ENCODE measurements at places on chromosomes 7 and 10. TPM values are rescaled to one million over a fixed set of nuclear protein-coding genes. Genes with fewer than 3 reads are reported as not detected.

AFAP1L2 gene
- 24.0 TPM for total RNA-seq

BAIAP2L1 gene
- total RNA-seq, result 18.8 TPM

TUBB8 gene
- not detected for total RNA-seq

SFMBT2 gene
- 15.3 TPM for total RNA-seq

CTAGE15 gene
- total RNA-seq, result 2.2 TPM

MLXIPL gene
- 26.2 TPM for total RNA-seq

MAD1L1 gene
- total RNA-seq, result 45.2 TPM

C10orf53 gene
- total RNA-seq, result not detected

DNA sequence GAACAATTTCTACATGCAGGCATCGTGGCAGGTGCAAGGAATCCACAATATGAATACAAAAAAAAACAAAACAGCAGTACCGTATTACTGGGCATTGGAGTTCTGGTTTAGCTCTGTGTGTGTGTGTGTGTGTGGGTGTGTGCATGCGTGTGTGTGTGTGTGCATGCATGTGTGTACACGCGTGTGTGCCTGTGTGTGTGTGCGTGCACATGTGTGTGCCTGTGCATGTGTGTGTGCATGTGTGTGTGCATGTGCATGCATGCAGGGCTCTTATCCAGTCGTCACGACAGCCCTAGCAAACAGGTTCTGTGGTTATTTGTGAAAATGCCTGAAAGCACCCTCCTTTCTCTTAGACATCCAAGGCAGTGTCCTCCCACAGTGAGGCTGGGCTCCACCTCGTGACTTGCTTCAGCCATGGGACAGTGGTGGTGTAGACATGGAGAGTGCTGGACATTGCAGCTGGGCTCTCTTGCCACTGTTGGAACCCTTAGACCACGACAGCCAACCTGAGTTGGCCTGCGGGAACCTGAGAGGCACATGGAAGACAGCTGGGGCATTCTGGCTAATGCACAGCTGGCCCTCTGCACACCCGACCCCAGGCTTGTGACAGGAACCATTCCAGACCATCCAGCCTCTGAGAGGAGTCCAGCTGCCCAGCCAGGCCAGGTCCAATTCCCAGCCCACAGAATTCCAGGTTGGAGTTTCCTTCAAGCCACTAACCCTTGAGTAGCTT, 173.4 kb upstream of the SHH start:
- H3K36me3 ChIP-seq, result no peaks in the 10 kb centered on the region
- H3K4me3 ChIP-seq, result no peak overlapping the region
- no peaks in the 10 kb centered on the region for H3K27me3 ChIP-seq
- DNase-seq, result peak; percentile 32
- H3K27ac ChIP-seq, result no peak overlapping the region

DNA sequence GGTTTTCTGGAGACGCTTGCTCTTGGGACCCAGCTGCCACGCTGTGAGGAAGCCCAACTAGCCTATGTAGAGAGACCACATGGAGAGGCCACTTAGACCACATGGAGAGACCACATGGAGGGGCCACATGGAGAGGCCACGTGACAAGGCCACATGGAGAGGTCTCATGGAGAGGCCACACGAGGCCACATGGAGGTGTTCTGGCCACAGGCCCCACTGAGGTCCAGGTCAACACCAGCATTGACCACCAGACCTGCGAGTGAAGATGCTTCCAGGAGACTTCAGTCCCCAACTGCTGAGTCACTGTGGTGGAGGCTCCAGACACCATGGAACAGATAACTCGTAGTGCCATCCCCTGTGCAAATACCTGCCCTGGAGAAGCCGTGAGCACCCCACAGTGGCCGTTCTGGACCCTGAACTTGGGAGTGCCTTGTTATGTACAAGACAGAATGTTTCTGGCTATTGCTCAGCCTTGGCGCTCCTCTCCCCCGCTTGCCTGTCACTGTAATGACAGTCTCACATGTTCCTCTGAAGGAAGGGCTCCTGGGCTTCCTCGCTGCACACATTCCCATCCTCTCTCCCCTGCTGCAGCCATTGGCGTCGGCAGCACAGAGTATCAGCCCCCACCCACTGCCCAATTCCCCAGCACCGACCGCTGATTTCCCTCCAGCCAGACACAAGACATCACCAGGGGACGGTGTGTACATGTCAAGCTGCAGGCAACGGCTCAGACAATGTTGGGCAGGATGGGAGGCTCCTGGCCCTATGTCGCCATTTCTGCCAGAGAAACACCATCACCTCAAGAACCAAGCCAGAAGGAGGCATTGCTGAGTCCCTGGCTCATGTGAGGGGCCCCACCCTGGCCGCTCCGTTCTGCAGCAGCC, 49.0 kb upstream of the TNRC18 start:
- H3K36me3 ChIP-seq, result no peaks in the 10 kb centered on the region
- H3K4me3 ChIP-seq, result no peak overlapping the region
- no peaks in the 10 kb centered on the region for H3K4me1 ChIP-seq
- H3K27ac ChIP-seq, result no peak overlapping the region

GRCh38 chr10:49080071-49080470, 35.3 kb downstream of the VSTM4 start:
- no peaks in the 10 kb centered on the region for H3K27me3 ChIP-seq
- no peak for DNase-seq
- peak overlapping the region; percentile 5 for H3K27ac ChIP-seq
- H3K36me3 ChIP-seq, result no peaks in the 10 kb centered on the region
- no peaks in the 10 kb centered on the region for H3K4me1 ChIP-seq
- no peak overlapping the region for H3K4me3 ChIP-seq

- peaks cover 3% of the 10 kb centered on the region for H3K36me3 ChIP-seq
- peak; percentile 67 for DNase-seq
- no peaks in the 10 kb centered on the region for H3K27me3 ChIP-seq
Measured at GRCh38 chr7:2149672-2150444, 82.9 kb downstream of the MAD1L1 start.

GRCh38 chr10:15642095-15642494, 77.6 kb downstream of the ITGA8 start:
- no peaks in the 10 kb centered on the region for H3K36me3 ChIP-seq
- H3K27me3 ChIP-seq, result no peaks in the 10 kb centered on the region
- H3K27ac ChIP-seq, result no peak overlapping the region
- H3K4me1 ChIP-seq, result no peaks in the 10 kb centered on the region
- DNase-seq, result no peak

DNA sequence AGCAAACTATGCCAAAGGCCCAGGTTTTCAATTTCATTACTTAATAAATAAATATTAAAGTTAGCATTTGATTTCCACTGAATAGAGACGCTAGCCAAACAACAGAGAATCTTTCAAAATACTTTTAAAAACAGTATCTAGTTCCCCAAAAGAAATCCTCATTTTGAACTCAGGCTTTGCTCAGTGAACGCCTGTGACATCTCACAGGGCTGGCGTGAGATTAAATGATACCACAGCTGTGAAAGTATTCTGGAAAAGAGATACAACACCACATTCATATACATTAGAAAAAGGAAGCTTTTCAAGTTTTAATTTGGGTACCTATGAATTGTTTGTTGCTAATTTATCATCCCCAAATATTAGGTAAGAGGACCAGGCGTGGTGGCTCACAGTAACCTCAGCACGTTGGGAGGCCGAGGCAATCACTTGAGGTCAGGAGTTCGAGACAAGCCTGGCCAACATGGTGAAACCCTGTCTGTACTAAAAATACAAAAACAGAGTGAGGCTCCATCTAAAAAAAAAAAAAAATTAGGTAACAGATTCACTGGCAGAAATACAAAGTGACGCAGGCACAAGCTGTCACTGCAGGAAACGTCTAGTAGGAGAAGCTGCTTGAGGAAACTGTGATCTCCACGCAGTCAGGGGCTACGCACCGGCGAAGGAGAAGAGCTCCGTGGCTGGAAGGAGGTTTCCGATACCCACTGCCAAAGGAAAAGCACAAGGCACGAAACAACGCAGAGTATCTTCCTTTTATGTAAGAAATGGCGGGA, 50.0 kb downstream of the AMZ1 start:
- H3K27ac ChIP-seq, result peak overlapping the region; percentile 4
- peaks cover 14% of the 10 kb centered on the region for H3K4me1 ChIP-seq
- H3K27me3 ChIP-seq, result no peaks in the 10 kb centered on the region
- no peak for DNase-seq
- H3K4me3 ChIP-seq, result no peak overlapping the region

GRCh38 chr10:7618461-7618860, 48.3 kb downstream of the ITIH5 start:
- H3K27me3 ChIP-seq, result no peaks in the 10 kb centered on the region
- H3K36me3 ChIP-seq, result no peaks in the 10 kb centered on the region
- H3K4me1 ChIP-seq, result no peaks in the 10 kb centered on the region

DNA sequence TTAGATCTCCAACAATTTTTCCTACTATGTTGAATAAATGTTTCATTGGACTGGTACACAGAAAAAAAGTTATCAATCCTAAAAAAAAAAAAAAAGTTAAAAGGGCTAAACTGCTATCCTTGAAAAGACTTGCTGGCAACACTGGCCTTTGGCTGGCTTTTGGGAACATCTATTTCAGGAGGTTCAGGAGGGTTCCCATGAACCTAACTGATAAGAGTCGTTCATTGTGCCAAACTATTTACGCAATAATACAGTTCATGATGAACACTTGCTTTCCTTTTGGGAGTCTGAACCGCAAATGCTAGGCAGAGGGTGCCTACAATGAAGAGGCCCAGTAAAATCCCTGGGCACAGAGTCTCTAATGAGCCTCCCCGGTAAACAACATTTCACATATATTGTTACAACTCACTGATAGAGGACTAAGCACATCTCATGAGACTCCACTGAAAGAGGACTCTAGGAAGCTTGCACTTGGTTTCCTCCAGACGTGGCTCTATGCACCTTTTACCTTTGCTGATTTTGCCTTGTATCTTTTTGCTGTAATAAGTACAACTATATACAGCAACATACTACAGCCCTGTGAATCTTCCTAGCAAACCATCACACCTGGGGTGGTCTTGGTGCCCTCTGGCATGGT, 45.0 kb downstream of the ZFAND4 start:
- no peaks in the 10 kb centered on the region for H3K4me1 ChIP-seq
- no peak overlapping the region for H3K4me3 ChIP-seq
- DNase-seq, result no peak

GRCh38 chr10:123275136-123275564, 120.9 kb downstream of the BUB3 start:
- no peaks in the 10 kb centered on the region for H3K4me1 ChIP-seq
- peaks cover 4% of the 10 kb centered on the region for H3K27me3 ChIP-seq
- no peak overlapping the region for H3K27ac ChIP-seq
- DNase-seq, result no peak
- H3K4me3 ChIP-seq, result no peak overlapping the region

DNA sequence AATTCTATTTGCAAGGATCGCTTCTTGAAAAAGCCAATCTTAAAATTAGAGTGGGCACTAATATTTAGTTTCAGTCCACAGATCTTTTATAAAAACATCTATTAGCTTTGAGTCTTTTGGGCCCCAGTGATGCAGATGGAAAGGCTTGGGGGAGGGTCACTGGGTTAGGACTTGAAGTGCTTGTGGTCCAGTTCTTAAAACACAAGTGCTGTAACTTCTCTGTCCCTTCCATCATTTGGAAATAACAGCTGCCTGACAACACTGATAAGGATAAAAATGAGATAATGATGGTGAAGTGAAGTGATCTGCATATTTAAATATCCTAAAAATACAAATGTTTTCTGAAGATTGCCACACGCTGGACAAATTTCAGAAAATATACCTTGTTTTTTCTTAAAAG, 37.1 kb upstream of the ZRANB1 start:
- H3K4me3 ChIP-seq, result no peak overlapping the region
- H3K4me1 ChIP-seq, result no peaks in the 10 kb centered on the region
- H3K36me3 ChIP-seq, result no peaks in the 10 kb centered on the region

- peaks cover 7% of the 10 kb centered on the region for H3K4me1 ChIP-seq
- no peaks in the 10 kb centered on the region for H3K27me3 ChIP-seq
- H3K27ac ChIP-seq, result no peak overlapping the region
- H3K4me3 ChIP-seq, result no peak overlapping the region
- H3K36me3 ChIP-seq, result no peaks in the 10 kb centered on the region
Measured at GRCh38 chr10:118955531-118955930, 74.0 kb upstream of the NANOS1 start.

DNA sequence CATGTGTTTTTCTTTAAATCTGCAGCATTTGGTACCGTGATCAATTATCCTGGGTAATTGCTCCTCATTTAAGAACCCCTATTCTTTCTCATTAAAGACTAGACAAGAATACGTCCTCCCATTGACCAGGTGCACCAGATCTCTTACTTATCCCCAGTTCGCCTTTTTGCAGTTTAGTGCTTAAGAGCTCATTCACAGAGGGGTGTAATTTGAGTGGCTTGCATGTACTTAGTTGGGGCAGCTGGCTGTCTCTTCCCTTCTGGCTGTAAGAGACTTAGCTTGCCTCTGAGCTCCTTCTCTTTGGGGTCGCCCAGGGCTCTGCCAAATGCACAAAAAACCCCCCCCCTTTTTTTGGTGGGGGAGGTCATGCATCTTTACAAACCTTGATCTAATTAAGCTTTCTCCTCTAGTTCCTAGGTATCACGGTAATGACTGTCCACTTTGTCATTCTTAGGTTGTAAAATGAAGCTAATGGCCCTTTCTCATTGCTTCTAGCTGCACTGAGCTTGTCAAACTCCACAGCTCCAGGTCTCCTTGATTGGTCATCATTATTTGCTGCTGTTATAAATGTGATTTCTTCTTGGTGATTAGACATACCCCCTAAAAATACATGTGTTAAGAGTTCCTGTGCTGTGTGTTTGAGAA, 26.3 kb downstream of the GAD2 start:
- H3K4me1 ChIP-seq, result no peaks in the 10 kb centered on the region
- H3K36me3 ChIP-seq, result no peaks in the 10 kb centered on the region
- DNase-seq, result peak; percentile 79
- no peak overlapping the region for H3K27ac ChIP-seq
- no peaks in the 10 kb centered on the region for H3K27me3 ChIP-seq

DNA sequence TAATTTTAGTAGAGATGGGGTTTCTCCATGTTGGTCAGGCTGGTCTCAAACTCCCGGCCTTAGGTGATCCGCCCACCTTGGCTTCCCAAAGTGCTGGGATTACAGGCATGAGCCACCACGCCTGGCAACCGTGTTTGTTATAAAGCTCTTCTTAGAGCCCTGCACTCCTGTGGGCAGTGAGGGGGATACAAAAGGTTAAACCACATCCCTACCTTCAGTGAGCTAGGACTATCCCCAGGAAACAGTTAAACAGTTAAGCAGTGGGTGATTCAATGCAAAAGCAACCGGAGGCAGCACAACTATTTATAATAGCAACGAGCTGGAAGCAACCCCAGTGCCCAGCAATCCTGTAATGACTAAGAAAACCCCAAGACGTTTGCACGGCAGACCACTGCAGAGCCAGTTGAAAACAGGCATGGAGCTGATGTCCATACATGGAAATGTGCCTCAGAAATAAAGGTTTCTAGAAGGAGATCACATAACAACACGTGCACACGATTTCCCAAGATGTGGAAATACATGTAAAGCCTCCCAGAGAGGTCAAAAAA, 107.2 kb upstream of the LYZL2 start:
- no peaks in the 10 kb centered on the region for H3K4me1 ChIP-seq
- DNase-seq, result no peak
- no peak overlapping the region for H3K4me3 ChIP-seq
- H3K27ac ChIP-seq, result no peak overlapping the region
- no peaks in the 10 kb centered on the region for H3K27me3 ChIP-seq

- DNase-seq, result peak; percentile 72
- peak overlapping the region; percentile 60 for H3K27ac ChIP-seq
- H3K4me1 ChIP-seq, result no peaks in the 10 kb centered on the region
- no peaks in the 10 kb centered on the region for H3K27me3 ChIP-seq
- peak overlapping the region; percentile 37 for H3K4me3 ChIP-seq
Measured at GRCh38 chr7:50793120-50793946, 10.6 kb upstream of the GRB10 start.

- H3K4me1 ChIP-seq, result no peaks in the 10 kb centered on the region
- H3K36me3 ChIP-seq, result no peaks in the 10 kb centered on the region
- DNase-seq, result no peak
- peaks cover 61% of the 10 kb centered on the region for H3K27me3 ChIP-seq
- H3K27ac ChIP-seq, result no peak overlapping the region
Measured at GRCh38 chr10:101238732-101239105, 9.5 kb upstream of the LBX1 start.

Data from kidney (tissue), 22 donors.